ENCODE measurements at places on chromosomes 7 and 10.

DNA sequence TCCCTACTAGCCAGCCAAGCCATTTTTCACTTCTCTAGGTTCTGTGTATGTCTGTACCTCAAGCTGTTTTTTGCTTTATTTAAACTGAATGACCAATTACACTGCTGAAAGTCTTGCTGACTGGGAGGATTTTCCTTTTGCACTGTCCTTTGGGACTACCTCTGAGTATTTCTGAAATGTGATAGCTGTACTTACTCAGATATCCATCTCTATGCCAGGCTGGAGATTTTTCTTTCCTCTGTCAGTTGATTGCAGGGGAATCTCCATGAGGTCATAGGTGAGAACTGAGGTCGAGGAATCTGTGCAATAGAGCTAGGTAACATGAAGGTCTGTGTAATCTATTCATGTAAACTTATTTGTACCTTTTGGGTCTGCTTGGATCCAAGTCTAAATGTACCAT lies 38.9 kb upstream of the ANKRD1 start:
- DNase-seq, result no peak

DNA sequence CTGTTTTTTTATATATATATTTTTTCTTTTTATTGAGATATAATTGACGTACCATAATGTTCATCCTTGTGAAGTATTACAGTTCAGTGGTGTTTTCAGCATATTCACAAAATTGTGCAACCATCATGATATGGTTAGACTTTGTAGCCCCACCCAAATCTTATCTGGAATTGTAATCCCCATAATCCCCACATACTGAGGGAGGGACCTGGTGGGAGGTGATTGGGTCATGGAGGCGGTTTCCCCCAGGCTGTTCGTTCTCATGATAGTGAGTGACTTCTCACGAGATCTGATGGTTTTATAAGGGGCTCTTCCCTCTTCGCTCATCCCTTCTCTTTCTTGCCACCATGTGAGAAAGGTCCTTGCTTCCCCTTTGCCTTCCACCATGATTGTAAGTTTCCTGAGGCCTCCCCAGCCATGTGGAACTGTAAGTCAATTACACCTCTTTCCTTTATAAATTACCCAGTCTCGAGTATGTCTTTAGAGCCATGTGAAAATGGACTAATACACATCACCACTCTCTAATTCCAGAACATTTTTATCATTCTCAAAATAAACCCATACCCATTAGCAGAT lies 73.9 kb upstream of the SMNDC1 start:
- no peak for DNase-seq

DNA sequence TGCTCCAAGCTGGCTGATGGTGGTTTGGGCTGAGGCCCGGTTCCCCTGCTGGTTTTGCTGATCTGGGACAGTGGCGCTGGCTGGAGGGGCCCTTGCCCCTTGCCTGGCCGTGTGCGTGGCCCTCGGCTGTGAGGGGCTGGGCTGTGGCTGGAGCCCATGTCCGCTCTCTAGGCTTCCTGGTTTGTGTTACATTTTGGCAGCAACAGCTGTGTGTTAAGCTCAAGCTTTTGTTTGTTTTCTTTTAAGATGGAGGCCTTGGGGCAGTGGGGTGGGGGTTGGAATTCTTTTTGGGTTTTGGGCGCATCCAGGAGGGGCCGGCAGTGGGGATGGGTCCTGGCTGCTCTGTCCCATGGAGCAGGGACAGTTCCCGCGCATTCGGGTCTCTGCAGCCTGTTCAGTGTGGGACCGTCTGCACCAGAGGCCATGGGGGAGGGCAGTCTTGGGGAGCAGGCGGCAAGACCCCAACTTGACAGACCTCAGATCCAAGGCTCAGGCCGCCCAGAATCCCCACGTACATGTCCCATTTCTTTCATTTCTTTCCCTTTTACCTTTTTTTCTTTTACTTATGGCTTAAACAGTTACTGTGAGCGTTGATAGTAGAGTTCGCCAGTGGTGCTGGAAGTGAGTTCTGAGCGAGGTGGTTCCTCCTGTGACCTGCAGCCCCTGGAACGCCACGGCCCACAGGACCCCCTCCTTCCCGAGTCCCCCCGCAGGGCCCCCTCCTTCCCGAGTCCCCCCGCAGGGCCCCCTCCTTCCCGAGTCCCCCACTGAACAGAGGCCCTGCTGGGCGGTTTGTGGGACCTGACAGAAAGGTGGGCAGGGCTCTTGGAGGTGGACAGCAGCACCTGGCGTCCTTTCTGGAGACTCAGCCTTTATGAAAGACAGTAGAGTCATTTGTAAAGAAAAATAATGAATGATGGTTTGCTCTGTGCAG lies 75.3 kb downstream of the INPP5A start:
- no peak for DNase-seq

- DNase-seq, result no peak
These were observed 76.0 kb downstream of the AASS start for GRCh38 chr7:122068046-122068445.

DNA sequence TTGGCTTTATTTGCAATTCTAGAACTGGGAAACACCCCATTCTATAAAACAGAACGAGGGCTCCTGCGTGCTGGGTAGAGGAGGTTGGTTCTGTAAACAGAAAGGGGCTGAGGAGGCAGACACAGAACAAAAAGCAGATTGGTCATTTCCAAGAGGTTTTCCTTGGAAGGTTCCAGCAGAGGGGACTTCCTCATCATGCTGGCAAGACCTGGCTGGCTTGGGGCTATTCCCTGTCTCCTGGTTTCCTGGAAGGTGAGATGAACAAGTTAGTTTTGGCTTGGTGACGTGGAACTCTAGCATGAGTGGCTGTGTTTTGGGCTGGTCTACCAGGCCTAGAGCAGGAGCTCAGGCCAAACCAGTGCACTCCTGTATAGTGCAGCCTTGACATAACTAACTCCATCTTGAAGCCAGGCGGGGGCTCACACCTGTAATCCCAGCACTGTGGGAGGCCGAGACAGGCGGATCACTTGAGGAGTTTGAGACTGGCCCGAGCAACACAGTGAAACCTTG lies 26.1 kb upstream of the DNAJB6 start:
- DNase-seq, result no peak

DNA sequence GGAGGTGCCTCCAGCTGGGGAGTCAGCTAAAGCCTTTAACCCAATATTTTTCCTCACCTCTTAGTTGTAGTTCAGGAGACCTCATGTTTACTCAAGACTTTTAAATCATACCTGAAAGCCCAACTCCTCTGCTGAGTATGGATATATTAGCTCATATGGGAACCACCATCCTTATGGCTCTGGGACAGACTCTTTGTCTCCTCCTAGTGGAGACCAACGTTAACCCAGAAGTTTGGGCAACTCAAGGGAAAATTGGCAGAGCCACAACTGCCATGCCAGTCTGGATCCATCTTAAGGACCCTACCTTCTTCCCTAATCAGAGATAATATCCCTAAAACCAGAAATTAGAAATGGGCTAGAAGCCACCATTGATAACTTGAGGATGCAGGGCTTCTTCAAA lies 80.8 kb downstream of the TMEM106B start:
- DNase-seq, result no peak

DNA sequence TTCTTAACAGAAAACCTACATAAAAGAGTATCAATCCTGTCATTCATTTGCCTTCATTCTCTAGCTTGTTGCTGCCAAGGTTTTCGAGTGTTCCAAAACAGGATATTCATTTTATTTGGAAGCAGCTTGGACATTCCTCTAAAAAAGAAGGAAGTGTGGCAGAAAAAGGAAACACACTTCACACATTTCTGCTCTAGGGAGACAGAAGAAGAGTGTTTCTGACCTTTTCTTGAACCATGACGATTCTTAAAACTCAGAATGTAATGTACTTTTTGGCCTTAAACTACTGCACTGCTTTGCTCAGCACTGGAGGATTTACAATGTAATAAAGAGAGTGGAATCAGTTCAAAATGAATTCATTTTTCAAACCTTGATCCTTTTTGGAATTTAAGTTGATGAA lies 81.3 kb downstream of the SEMA3A start:
- DNase-seq, result no peak

- DNase-seq, result no peak
These were observed 9.5 kb upstream of the INTS1 start for GRCh38 chr7:1513657-1514095.

DNA sequence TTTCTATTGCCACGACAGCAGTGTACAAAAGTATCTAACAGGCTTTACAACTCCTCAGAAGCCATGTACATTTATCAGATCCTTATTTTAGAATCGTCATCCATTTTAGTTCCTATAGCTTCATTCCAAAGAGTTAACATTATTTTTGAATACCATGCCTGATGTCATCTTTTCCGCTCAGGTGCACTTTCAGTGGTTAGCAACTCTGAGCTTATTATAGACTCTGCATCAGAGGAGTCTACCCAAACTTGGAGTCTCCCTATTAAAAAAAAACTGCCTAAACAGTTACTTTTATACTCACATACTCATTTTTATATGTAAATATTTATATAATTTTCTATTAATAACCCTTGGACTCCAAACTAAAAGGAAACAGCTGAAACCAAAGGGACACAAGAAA lies 31.6 kb upstream of the PRSS37 start:
- DNase-seq, result no peak

- DNase-seq, result no peak
These were observed 7.8 kb upstream of the RBM28 start for GRCh38 chr7:128351296-128352152.

DNA sequence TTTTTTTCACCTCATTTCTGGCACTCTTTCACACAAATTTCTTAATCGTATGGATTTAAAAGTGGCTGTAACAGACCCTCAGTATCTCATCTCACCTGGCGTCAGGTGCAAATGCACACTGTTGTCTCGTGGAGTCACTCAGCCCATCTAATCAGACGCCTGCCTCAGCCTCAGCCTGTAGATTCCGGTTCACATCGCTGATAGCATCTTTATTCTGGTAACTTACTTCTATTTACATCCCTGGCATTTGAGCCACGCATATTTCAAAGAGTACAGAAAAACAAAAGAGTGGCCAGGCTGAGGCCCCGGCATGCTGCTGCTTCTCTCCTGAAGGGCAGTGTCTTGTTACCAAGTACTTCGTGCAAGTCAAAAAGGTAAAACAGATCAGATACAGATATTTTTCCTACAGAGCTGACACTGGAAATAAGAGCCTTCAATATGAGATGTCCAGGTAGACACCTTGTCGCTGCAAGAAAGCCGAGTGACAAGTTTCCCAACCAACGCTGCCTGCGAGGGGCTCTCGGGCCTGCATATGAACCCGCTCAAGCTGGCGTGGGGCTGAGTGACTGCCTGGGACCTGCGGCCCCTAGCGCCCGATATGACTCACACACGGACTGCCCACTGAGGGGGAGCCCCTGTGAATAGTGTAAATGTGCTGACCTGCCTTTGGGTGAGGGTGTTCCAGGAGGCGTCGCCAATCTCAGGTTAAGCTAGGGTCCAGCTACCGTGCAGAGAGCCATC lies 4.3 kb downstream of the VIPR2 start:
- DNase-seq, result no peak

- no peak for DNase-seq
These were observed 1.7 kb upstream of the CACNA2D1 start for GRCh38 chr7:82445271-82445670.

GRCh38 chr10:122073508-122073907 lies 84.5 kb downstream of the TACC2 start:
- no peak for DNase-seq

GRCh38 chr10:79274279-79275104 lies 72.8 kb upstream of the PPIF start:
- DNase-seq, result no peak

- no peak for DNase-seq
These were observed 7.8 kb downstream of the ITPRIP start for GRCh38 chr10:104330168-104331110.

DNA sequence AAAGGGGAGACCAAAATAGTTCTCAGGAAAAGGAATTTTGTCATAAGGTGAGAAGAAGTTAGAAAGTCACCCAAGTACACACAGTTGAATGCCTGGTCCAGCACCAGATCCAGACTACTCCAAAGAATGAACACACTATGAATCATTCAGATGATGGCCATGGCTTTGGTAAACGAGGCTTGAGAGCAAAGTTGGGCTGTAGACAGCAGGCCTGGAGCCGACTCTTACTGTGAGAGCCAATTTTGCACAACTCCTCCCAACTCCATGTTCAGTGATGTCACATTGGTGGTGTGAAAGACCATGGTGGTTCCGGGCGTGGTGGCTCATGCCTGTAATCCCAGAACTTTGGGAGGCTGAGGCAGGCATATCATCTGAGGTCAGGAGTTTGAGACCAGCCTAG lies 131.6 kb downstream of the PKD1L1 start:
- no peak for DNase-seq

DNA sequence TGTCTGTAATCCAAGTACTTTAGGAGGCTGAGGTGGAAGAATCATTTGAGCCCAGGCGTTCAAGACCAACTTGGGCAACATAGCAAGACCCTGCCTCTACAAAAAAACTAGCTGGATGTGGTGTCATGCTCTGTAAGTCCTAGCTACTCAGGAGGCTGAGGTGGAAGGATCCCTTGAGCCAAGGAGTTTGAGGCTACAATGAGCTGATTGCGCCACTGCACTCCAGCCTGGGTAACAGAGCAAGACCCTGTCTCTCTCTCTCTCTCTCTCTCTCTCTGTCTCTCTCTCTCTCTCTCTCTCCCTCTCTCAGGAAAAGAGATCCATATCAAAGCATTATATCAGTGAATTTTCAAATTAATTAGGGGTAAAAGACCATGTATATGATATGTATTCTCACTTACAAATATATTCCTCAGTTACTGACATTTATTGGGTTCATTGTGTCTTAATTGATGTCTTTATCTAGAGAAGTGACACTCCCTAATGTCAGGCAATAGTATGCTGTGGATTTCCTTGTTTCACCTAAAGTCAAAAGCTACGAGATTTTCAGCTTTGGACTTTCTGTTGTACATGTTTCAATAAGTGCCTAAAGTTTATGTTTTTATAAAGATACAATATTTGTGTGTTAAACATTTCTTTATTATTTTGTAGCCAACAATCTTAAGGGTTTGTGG lies 76.7 kb downstream of the SHH start:
- no peak for DNase-seq

GRCh38 chr7:44793919-44794318 lies 2.6 kb upstream of the PPIA start:
- no peak for DNase-seq

DNA sequence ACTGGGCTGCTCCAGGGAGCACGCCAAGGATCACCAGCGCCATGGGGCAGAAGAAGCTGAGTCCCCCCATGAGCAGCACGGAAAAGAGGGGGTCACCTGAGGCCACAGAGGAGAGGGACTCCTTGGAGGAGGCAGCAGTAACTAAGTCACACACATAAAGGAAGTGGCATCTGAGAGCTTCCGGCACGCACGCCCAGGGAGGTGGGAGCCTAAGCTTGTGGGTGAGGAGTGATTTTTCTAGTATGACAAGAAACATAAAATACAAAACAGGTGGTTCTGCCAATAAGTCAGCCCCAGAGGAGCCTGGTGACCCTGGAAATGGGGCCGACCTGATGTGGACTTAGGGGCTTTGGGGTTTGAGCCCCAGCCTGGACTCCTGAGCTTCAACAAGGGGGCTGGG lies 60.8 kb downstream of the CARD11 start:
- no peak for DNase-seq
